ENCODE measurements at places on chromosomes 4 and X. TPM values are rescaled to one million over a fixed set of nuclear protein-coding genes. Genes with fewer than 3 reads are reported as not detected.

The SMIM31 gene
- not detected for total RNA-seq

The TRAM1L1 gene
- 0.43 TPM for total RNA-seq

The SYTL5 gene
- 0.57 TPM for total RNA-seq

The SPIN4 gene
- total RNA-seq: 0.92 TPM

The ADH1C gene
- total RNA-seq: 1.5 TPM

The NR0B1 gene
- total RNA-seq: not detected

The NDST3 gene
- total RNA-seq: not detected

The CPLX1 gene
- not detected for total RNA-seq

The GPRIN3 gene
- under 0.01 TPM for total RNA-seq

The DOK7 gene
- total RNA-seq: not detected

The USP17L5 gene
- total RNA-seq: not detected

The ALB gene
- total RNA-seq: 0.09 TPM

The PLXNA3 gene
- total RNA-seq: 6.7 TPM

The ABLIM2 gene
- total RNA-seq: 0.14 TPM

The BTC gene
- total RNA-seq: 0.43 TPM

The PARM1 gene
- 2.0 TPM for total RNA-seq

The MAGEC3 gene
- total RNA-seq: not detected

The RASSF6 gene
- total RNA-seq: under 0.01 TPM

The HTN3 gene
- not detected for total RNA-seq

The C4orf50 gene
- total RNA-seq: not detected

Measured in smooth muscle cell of bladder (primary cell).